ENCODE measurements at places on chromosomes 3 and 15.

GRCh38 chr3:12425850-12426579 lies 58.3 kb upstream of the TSEN2 start:
- DNase-seq, result no peak

- no peak for DNase-seq
Measured at GRCh38 chr15:73334086-73334485, 34.7 kb downstream of the HCN4 start.

DNA sequence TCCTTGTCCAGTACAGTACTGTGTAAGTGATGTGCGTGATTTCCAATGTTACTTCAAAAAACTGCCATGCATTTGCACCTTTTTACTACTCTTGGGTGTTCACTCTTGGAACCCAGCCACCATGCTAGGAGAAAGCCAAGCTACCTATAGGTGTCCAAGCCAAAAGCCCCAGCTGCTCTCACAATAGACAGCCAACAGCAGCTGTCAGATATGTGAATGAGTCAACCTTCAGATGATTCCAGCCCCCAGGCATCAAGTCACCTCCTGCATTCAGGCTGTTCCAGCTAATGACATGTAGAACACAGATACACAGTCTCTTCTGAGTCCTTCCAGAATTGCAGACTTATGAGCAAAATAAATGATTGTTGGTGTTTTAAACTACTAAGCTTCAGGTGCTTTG lies 417.7 kb upstream of the TGFBR2 start:
- peak; percentile 84 for DNase-seq

- DNase-seq, result peak; percentile 38
Measured at GRCh38 chr3:14780927-14781507, 37.7 kb upstream of the FGD5 start.

- DNase-seq, result no peak
Measured at GRCh38 chr3:84275532-84275931, 683.3 kb upstream of the CADM2 start.

DNA sequence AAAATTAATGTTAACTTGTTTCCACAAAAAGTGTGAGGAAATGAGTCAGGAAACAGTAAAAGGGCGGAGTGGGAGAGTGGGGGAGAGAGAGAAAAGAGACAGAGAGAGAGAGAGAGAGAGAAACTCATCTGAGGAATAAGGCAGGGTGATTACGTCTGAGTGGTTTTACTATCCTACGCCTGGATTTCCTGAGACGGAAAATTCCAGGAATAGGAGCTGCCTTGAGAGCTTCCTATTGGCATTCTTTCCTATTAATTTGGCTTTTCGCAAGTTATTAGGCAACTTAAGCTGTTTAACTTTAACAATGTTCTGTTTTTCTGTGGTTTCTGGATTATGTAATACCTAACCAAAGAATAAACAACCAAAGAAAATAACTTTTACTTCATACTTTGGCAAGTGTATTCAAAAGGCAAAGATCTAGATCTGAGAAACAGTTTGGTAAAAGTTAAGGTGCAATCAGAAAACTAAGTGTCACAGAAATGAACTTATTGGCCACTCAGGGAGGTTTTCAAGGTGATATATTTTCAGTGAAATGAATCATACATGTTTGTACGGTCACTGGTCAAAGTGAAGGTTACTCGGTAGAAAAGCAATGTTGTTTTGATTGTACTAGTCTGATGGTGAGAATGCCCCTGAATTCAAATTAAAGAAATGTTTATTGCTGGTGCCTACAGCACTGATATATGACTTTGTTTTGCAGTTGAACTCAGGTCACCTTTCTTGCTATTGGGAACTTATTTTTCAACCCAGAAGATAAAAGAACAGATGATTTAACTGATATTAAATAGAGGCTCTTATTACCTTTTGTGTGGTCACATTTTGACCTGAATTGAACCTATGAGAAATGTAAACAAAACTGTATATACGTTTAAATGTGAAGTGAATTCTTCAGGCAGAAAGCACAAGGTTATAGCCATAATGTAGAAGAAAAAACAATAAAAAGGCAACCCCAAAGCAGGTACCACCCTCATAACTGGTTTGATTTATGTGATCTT lies 39.9 kb upstream of the TNFSF10 start:
- no peak for DNase-seq

DNA sequence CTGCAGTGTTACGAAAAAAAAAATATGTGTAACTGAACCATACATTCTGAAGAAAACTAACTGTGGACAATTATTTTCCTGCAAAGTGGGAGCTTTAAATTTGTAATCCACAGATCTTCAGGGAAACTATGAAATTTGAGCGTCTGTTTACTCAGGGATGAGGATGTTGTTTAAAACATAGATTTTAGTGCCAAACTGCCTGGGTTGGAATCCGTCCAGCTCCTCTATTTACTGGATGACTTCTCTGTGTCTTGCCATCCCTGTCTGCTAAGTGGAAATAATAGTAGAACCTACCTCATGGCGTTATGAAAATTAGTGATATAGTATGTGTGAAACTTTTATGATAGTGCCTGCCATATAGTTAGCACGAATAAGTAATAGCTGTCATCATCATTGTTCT lies 666.5 kb downstream of the SQOR start:
- DNase-seq, result no peak

DNA sequence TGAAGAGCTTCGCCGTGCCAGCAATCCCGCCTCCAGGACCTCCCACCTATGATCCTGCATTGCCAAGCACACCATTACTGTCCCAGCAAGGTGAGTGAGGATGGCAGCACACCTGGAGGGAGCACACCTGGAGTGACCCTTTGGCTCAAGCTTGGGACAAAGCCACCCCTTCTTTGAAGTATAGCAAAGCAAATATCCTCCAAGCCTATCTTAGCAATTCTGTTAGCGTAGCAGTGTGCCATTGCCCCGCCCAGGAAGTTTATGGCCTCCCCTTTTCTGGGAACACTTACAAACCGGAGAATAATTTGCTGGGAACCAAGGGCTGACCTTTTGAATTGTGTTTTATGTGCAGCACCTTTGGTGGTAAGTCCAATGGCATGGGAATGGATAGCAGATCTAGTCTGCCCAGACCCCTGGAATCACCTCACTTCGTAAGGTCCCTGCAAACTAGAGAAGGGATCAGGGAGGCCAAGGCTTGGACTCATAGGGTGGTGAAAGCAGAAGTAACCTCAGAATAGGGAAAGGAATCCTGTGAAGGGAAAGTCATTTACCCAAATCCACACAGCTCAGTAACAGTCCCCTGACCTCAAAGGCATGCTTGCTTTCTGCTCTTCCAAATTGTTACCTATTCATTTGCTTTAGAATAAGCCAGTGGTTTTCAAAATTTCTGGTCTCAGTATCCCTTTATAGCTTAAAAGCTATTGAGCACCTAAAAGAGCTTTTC lies 70.1 kb downstream of the HCN4 start:
- no peak for DNase-seq

GRCh38 chr15:80509800-80510199 lies 105.6 kb downstream of the ARNT2 start:
- no peak for DNase-seq

- no peak for DNase-seq
Measured at GRCh38 chr3:105364128-105364527, 2.6 kb upstream of the ALCAM start.

- DNase-seq, result no peak
Measured at GRCh38 chr15:25176616-25176923, 221.8 kb downstream of the SNRPN start.

DNA sequence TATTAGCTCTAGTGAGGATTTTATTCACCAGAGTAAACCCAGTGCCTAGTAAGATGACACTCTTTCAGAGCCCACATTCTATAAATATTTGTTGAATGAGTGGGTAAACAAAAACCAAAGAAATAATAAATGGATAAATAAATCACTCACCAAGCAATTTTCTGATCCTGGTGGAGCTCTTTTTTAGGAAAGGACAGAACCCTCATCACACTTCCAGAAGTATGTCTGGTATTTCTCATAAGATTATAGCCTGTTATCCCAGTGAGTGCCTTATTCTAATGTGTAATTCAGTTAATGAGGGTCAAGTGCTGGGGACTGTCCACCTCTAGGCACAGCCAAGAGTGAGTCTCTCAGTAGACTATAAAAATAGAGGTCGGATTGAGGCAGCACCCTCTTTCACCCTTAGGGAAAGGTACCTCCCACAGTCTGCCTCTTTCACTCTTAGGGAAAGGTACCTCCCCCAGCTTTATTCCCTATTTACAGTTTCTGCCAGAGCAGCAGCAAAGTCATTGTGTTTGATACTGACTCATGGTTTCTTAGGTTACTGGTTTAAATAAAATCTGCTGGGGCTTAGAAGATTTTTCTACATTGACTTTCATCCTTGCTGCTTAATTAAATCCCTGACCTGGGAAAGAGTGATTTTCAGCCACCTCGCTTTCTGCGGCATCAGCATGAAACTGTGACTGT lies 145.0 kb downstream of the STAC start:
- DNase-seq, result no peak

GRCh38 chr3:71208211-71209095 lies 375.1 kb downstream of the FOXP1 start:
- peak; percentile 50 for DNase-seq

GRCh38 chr3:23685541-23686258 lies 120.1 kb upstream of the UBE2E1 start:
- peak; percentile 59 for DNase-seq

DNA sequence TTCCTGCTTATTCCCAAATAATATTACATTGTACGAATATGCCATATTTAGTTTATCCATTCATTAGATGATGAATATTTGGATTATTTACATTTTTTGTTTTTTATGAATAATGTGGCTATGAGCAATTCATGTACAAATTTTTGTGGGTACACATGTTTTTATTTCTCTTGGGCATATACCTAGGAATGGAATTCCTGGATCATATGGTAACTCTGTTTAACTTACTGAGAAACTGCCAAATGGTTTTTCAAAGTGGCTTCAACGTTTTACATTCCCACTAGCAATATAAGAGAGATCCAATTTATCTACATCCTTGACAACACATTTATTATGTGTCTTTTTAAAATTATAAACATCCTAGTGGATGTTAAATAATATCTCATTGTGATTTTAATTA lies 362.0 kb upstream of the TMCO5A start:
- DNase-seq, result no peak

DNA sequence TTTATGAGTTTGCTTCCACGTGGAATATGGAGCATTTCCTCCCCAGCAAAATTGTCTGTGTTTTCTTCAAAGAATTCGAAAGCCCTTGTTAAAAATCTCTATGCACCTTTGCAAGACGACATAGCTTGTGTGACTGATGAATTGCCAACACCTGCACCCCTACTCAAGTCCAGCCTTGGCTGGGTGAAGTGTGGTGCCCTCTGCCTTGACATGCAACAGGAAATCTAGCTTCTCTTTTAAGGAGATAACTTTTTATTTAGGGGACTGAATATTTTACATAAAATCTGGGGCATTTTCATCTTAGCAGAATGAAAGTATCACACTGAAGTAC lies 647 bp downstream of the HMG20A start:
- DNase-seq, result peak; percentile 2

DNA sequence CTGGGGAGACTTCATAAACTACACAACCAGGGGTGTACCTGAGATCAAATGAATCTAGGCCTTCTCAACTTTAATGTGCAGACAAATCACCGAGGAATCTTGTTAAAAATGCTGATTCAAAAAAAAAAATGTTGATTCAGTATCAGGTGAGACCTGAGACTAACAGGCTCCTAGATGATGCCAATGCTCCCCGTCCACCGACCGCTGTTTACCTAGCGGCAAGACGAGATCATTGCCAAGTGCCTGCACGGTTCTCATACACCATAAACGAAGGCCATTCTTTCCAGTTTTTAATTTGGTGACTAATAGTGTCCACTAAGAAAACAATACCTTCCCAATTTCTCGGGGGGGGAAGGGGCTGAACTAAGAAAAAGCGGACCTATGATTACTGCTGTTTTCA lies 2.5 kb upstream of the FSIP1 start:
- no peak for DNase-seq

- DNase-seq, result no peak
Measured at GRCh38 chr3:38353151-38353550, 6.6 kb downstream of the XYLB start.

- DNase-seq, result no peak
Measured at GRCh38 chr3:183587336-183587735, 31.8 kb upstream of the KLHL6 start.

GRCh38 chr3:36679384-36680200 lies 84.8 kb downstream of the DCLK3 start:
- DNase-seq, result no peak

- no peak for DNase-seq
Measured at GRCh38 chr3:32719335-32719734, 34.3 kb downstream of the CNOT10 start.

DNA sequence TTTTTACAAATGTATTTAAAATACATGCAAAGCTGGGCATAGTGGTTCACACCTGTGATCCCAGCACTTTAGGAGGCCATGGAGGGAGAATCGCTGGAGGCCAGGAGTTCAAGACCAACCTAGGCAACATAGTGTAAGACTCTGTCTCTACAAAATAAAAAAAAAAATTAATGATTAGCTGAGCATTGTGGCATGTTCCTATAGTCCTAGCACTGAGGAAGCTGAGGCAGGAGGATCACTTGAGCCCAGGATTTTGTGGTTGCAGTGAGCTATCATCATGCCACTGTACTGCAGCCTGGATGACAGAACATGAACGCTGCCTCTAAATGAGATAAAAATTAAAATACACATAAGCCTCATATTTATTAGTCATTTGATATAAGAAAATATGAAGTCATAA lies 142.8 kb downstream of the TCF12 start:
- DNase-seq, result no peak

DNA sequence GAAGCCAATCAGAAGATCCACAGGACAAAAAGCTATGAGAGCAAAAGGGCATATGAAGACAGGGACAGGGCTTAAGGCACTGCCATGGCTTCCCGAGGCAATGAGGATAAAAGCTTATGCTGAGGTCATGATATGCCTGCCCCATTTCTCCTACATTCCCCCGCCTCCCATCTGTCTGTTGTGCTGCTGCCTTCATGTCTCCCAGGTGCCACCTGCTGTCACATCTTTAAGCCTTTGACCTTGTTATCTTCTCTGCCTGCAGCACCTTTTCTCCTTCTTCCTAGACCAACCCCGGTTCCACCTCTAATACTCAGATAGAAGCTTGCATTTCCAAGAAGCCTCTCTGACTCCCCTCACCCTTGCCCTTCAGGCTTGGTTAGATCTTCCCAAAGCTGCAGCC lies 213.8 kb downstream of the ARRDC4 start:
- DNase-seq, result no peak

DNA sequence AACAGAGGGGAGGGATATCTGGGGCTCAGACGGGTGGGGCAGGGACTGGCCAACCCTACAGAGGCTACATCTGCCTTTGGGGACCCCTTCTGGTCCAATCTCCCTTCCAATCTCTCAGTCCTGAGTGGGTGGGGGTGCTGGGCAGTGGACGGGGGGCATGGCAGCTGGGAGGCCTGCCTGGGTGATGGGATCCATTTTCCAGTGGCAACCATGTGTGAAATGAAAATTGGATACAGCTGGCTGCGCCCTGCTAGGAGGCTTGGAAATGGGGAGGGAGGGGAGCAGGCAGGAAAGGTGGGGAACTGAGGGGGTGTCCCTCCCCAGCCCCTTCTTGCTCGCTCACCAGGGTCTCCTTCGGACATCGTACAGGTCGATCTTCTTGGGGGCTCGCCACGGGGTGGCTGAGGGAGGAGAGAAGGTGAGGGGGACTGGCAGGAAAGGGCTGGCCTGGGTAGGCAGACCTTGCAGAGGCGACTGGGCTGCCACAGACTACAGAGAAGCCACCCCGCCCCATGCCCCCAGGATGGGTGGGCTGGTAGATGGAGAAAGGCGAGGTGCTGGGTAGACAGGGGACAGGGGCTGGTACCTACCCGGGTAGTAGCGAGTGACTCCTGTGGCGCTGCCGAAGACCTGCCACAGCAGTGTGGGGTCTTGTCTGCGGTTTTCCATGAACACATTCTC lies 21.2 kb upstream of the TMEM115 start:
- no peak for DNase-seq

All from SHP77 treated with DMSO at 0.1 percent for 48 hours (cell line).